ENCODE measurements at places on chromosomes 16 and 17.
A peak's percentile ranks its signal among the peaks of the same experiment; 100 is the strongest.

- no peak for DNase-seq
These were observed 20.5 kb downstream of the SMPD3 start for GRCh38 chr16:68427649-68428303.

- no peak for DNase-seq
These were observed 121.3 kb downstream of the MGAT5B start for GRCh38 chr17:76989519-76989918.

DNA sequence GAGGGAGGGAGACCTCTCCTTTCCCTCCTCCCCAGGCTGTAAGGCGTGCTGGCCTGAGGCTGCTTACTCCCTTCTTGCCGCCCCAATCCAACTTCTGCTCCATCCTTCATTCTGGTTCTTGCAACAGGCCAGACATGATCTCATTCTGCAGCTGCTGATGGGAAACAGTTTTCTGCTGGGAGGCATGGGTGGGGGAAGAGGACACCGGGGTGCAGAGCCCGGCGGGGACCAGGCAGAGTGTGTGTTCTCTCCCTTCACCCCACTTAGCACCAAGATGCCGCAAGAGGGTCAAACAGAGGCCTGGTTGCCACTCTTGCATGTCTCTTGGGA lies 1.4 kb downstream of the SARM1 start:
- no peak for DNase-seq

DNA sequence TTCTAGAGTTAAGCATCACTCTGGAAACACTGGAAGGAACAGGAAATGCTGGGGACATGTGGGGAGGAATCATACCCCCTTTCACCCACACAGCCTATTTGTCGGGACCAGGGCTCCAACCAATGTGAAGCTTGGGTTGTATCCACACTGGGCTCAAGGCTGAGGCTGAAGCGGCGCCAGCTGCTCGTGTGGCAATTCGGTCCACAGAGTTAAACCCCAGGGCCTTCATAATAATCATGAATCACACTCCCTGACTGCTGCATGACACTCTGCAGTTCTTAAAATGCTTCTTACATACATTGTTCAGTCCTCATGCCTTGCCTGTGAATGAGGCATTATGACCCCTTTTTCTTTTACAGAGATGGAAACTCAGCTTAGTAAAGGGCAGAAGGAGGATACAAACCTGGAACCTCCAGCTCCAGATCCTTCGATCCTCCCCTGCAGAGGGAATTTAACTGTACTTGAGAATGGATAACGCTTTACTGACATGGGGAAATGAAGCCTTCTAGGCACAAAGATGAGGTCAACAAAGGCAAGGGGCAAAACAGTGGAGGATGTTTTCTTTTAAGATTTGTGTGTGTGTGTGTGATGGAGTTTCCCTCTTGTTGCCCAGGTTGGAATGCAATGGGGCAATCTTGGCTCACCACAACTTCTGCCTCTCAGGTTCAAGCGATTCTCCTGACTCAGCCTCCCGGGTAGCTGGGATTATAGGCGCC lies 72.7 kb downstream of the SOX9 start:
- no peak for DNase-seq

DNA sequence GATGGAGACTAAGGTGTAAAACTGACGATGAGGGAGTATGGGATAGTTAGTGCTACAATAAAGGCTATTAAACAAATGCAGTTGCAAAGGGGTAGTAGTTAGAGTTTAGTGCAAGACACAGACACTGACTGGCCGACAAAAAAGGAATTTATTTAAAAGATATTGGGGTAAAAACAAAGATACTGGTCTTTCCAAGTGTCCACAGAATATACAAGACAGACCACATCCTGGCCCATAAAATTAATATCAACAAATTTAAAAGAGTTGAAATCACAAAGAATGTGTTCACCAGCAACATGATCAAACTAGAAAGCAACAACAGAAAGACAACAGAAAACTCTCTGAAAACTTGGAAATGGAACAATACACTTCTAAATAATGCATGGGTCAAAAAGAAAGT lies 54.7 kb downstream of the CFDP1 start:
- no peak for DNase-seq

DNA sequence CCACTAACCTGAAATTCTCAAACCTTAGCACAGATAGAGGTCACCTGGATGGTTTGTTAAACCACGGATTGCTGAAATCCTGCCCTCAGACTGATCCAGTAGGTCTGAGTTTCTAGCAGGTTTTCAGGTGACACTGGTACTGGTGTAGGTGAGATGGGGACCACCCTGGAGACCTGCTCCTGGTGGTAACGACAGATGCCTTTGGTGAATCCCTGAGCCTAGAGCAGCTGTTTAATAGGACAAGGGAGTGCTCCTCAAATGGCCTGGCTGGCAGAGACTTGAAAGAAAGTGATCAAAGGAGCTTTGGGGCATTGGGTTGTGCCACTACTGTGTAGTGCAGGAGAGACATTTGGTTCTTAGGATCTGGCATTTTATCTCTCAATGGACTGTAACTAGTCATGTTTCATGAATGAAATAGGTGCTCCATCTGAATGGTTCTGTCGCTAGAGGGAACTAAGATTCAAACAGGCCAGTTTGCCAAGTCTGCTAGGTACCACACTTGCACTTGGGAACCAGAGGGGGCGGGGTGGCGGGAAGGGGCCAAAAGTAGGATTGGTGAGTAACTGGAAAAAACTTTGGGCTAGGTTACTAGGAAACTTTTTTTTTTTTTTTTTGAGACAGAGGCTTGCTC lies 2.9 kb upstream of the IFI35 start:
- DNase-seq, result no peak

DNA sequence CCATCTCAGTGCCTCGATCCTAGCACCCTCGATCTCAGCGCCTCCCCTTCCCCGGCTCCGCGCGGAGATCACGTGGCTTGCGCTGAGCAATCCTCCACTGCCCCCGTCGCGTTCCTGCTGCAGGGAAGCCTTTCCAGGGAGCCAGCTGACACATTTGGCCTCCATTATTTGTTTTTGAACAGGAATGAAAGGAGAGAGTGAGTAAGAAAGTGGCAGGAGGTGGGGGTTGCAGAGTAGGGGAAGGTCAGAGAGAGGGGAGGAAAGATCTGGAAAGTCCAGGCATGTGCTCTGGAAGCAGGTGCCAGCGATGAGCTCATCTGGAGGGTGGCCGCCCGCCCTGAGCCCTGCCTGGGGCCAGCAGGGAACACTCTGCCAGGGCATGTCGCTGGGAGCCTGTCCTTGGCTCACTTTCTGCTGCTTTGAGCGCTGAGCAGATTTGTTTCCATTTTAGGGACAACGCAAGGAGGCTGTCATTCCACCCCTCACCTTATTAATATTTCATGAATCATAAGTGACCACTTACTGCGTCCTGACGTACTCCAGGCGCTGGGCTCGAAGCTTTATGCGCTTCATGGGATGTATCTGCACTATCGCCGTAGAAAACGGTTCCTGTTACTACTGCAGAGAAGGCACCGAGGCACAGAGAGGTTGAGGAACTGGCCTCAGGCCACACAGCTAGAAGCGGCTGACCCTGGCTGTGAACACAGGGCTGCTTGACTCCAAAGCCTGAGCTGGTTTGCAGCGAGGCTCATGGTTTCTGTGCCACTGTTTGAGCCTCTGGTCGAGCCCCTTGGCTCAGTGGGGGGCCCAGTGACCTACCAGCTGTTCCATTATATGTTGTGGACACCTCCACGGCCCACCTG lies 283.1 kb downstream of the SEC14L1 start:
- no peak for DNase-seq

DNA sequence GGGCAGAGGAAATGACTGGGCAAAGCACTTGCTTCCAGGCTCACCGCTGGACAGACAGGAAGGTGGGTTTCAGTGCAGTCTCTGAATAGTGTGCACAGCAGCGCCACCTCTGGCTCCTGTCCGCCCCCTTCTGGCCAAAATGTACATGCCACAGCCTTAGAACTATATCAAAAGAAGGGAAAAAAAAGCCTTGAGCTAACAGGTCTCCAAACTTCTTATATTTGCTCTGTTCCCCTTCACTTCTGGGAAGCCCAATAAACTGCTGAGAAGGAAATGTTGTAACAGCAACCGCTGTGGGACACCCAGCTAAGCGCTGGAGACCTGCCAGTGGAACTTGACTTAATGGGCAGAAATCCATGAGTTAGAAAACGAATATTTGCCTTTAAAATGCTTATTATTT lies 17.5 kb downstream of the COG7 start:
- DNase-seq, result no peak

GRCh38 chr16:30956601-30957455 lies 726 bp upstream of the SETD1A start:
- DNase-seq, result peak; percentile 55

GRCh38 chr17:57593739-57594462 lies 151.2 kb downstream of the CCDC182 start:
- no peak for DNase-seq

GRCh38 chr16:1283996-1284616 lies 25.3 kb upstream of the UBE2I start:
- DNase-seq, result no peak

- DNase-seq, result no peak
These were observed 33.7 kb upstream of the PVALEF start for GRCh38 chr17:81131486-81132196.

DNA sequence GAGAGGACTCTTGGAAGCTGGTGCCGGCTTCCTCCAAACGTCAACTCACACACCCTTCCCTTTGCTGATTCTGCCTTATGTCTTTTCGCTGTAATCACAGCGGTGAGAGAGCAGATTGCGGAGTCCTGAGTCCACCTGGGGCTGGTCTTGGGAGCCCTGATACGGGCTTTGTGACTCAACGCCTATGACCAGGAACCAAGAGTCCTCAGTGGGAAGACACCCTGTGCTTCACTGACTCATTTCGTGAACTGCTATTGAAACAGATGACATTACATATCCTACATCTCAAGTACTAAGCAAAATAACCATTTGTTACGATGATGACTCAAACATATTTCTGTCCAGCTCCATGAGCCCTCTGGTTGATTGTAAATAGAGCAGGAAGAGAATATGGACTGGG lies 90.7 kb upstream of the CREBBP start:
- DNase-seq, result no peak

DNA sequence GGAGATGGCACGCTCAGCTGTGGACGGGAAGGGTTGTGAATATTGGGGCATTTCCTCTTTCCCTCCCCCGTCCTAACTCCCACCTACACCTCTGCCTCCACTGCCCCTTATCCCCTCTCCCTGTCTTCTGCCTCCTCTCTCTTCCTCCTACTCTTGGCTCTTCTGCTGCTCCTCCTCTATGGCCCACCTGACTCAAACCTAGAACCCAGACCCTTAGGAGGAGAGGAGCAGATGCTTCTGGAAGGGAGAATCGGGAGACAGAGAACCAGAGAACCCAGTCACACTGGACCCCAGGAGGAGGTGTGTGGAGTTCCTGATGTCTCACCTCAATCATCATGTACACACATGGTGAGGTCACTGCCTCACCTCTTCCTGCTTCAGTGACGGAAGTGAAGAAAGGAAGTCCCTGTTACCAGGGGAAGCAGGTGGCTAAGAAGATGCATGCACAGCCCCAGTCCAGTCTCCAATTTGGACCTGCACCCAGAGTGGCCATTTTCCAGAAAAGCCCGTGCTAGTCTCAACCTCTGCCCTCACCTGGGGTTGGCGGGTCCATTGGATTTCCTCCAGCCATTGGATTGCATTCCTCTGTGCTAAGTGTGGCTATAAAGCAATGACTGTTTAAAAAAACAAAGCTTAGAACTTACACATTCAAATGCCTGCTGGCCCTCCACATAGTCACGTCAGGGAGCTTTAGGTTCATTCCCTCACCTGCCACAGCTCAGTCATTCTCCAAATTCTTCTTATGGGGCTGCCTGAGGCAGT lies 4.0 kb downstream of the RNF222 start:
- DNase-seq, result no peak

GRCh38 chr17:21278450-21279197 lies 5.9 kb upstream of the MAP2K3 start:
- DNase-seq, result no peak

DNA sequence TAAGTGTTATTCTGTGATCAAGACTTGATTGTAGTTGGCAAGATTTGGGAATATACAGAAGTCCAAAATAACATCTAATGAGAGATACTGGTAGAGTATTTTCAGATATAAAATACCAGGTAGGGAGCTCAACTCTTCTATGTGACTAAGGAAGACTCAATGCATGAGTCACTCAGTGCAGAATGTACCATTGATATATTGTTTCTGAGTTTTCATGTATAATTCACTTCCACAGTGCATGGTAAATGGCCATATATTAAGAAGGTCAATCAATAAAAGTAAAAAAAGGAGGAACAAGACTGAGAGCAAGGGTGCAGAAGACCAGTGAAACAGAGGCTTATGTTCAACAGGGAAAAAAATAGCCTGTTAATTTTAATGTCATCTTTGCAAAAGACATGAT lies 1387.9 kb downstream of the CDH8 start:
- DNase-seq, result no peak

DNA sequence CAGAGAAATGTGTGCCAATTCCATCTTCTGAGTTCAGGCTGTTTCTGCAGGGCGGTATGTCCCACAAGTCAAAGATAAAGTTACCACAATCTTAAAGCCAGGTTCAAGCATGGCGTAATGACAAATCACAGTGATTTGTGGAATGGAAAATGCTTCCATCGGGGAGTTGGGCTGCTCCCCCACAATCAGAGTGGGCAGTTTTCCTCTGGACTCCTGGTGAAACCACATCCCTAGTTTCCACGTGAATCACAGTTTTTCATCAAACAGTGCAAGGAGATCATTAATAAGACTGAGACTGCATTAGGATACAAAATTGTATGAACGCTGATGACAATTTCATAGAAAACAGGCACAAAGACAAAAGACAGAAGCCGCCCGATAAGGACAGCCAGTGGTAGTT lies 3.6 kb downstream of the LITAF start:
- DNase-seq, result no peak

DNA sequence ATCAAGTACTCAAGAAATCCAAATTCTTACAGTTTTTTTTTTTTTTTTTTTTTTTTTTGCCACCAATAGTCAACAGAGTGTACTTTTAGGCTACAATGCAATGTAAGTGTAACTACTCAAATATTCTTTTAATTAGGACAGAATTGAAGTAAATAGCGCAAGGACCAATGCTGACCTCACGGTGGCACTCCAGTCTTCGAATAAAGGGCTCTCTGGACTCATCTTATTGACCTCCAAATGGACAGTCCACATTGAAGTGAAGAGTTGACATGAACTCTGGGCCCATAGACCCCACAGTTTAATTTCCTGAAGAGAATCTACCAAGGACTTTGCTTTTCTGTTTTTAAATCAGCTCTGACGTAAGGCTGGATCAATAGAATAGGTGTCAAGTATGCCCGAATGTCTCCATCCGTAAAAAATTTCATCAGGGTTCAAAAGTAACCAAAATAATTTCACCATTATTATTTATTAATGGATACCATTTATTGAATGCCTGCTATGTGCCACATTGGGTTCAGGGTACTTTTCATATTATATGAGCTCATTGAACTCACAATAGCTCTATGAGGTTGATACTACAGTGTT lies 7.3 kb upstream of the DDX52 start:
- DNase-seq, result no peak
